ENCODE measurements at places on chromosomes 2 and 18.
A peak's percentile ranks its signal among the peaks of the same experiment; 100 is the strongest.

GRCh38 chr2:117470311-117471095 lies 344.0 kb upstream of the DDX18 start:
- no peak for DNase-seq

DNA sequence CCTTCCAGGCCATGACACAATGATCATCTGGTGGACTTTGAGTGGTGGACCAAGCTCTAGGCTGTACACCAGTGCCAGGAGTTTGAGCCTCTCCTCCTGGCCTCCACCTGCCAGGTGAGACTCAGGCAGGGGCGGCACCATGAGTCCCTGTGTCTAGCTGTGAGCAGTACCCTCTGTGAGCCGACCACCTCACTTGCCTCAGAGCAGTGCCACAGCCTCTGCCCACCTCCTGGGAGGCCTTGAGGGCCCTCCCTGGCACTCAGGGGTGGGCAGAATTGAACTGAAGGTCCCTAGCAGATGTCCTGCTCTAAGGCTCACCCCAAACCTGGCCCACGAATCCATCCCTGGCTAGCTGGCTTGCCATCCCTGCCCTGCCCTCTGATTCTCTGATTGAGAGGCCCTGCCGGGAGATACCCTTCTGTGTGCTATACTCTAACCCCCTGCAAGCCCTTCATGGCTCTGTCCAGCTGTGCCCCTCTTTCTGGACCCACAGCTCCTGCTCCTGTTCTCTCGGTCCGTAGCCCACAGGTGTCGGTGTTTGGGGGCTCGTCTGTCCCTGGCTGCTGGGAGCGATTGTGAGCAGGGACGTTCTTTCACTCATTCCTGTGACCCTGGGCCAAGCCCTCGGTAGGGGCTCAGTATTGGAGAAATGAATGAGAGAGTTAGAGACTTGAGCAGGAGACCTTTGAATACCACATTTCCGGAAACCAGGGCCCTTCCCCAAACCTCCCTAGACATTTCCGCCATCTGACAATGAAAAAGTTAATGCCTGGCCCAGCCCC lies 70.0 kb downstream of the INHBB start:
- DNase-seq: no peak

- no peak for DNase-seq
Observed at GRCh38 chr2:175687465-175687864, 314.6 kb downstream of the LNPK start.

DNA sequence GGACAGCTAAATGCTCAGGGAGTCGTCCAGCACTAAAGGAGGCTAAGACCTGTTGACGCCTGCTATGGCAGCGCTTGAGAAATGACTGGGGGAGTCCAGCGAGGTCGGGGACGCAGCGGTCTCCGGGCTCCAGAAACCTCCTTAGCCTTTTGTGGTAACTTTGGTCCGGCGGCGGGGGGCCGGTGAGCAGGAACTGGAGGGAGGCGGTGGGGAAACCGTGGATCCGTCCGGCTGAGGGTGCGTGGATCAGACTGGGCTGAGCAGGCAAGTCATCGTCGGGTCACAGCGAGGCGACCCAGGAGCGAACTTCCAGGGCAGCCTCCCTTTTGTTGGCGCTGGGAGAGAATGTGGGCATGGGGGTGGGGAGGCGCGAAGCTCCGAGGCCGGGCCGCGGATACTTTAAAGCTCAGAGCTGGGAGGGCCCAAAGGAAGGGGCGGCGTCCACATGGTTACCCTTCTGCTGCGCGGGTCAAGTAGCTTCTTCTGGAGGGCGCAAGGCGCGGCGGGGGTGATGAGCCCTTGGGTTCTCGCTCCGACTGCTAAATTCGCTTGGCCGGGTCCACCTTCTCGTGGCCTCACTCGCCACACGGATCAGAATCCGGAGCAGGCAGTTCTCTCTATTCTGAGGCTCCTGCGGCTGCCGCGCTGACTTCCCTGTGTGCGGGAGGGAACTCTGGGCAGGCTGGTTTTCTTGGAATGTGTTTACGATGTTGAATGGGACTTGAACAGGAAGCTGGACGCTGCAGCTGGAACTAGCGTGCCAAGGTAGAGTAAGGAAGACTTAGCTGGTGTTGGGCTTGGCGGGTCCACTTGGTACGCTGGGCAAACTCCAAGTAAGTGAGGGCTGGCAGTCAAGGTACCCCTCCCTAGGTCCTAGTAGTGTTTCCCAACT lies 920 bp downstream of the GULP1 start:
- DNase-seq: peak; percentile 79

GRCh38 chr2:8080063-8080462 lies 601.8 kb upstream of the ID2 start:
- DNase-seq: no peak

- no peak for DNase-seq
Observed at GRCh38 chr18:10559553-10560451, 34.0 kb downstream of the NAPG start.

DNA sequence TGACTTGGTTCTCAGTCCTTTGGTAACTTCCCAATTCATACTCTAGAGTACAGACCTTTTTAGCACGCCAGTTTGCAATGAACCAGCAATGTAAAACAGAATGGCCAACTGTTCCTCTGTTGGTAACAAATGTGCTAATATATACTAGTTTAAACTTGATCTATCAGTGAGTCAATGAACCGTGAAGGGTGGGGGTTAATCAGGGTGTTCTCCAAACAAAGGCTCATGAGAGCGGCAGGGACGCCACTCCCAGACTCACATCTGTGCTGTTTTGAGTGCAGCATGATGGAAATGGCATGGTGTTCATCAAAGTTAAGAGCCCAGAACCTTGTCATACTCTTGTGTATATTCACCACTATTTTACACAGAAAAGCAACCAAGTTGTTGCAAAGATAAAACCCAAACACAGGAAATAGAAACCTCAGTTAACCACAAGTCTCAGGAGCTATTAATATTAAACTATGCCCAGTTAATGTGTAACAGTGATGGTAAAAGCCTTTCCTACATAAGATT lies 70.3 kb downstream of the CERKL start:
- no peak for DNase-seq

- no peak for DNase-seq
Observed at GRCh38 chr2:205288686-205289085, 393.6 kb upstream of the NRP2 start.

GRCh38 chr18:41263956-41264355 lies 691.1 kb upstream of the PIK3C3 start:
- DNase-seq: no peak

GRCh38 chr2:236089271-236090026 lies 78.7 kb downstream of the GBX2 start:
- DNase-seq: peak; percentile 63

- DNase-seq: peak; percentile 25
Observed at GRCh38 chr2:171706152-171706803, 19.0 kb downstream of the DYNC1I2 start.

DNA sequence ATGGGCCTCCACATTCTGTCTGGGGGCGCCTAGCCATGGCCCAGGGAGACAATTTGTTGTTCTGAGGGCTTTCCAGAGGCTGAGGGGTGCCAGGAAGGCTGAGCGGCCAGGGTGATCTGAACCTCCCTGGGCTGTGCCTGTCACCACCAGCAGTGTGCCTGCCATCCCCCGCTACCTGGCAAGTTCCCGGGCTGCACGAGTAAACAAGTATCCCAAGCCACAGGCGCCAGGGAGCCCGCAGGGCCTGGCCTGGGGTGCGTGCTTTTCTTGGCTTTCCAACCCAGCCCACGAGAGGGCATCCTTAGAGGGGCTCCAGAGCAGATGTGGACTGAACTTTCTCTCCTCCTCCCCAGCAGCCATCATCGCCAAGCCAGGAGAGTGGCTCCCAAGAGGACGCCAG lies 35.1 kb upstream of the B3GNT7 start:
- no peak for DNase-seq

GRCh38 chr2:161204846-161205245 lies 44.6 kb downstream of the TANK start:
- DNase-seq: no peak

- DNase-seq: no peak
Observed at GRCh38 chr18:27558388-27559155, 373.5 kb upstream of the CHST9 start.

DNA sequence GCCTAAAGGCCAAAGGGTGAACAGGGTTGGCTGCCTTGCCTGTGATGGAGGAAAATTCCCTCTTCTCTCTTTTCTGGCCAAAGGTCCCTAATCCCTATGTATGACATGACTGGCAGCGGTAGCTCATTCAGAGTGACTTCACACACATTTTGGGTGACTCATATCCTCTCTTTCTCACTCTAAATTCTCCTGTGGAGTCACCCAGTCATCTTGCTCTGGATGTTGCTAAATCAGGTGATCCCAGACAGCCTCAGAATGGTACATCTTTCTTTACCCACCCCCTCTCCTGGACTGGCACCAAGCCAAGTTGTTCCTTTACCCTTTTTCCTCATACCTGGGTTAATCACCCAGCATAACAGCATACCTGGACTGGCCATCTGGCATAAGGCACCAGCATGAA lies 77.2 kb downstream of the NEURL3 start:
- peak; percentile 78 for DNase-seq

DNA sequence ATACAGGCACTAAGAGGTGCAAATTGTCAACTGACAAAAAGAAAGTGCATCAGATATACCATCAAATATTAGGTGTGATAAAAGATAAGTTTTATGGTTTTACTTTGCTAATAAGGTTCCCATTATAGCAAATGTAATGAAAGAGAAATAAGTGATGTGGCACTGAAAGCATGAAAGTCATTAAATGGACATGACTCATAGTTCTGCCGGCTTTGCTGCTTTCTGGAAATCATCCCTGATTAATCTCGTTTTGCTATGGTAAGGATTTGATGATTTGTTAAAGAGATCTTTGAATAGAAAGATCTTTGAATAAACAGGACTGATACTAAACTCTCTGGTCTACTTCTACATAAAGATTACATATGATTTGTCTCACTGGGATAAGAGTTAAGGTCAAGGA lies 72.7 kb downstream of the CLIP4 start:
- DNase-seq: peak; percentile 59

GRCh38 chr2:10336283-10336682 lies 33.6 kb downstream of the HPCAL1 start:
- no peak for DNase-seq

GRCh38 chr2:196987649-196988364 lies 61.3 kb upstream of the PGAP1 start:
- DNase-seq: peak; percentile 96

GRCh38 chr2:238560234-238560633 lies 133.5 kb downstream of the ASB1 start:
- no peak for DNase-seq

DNA sequence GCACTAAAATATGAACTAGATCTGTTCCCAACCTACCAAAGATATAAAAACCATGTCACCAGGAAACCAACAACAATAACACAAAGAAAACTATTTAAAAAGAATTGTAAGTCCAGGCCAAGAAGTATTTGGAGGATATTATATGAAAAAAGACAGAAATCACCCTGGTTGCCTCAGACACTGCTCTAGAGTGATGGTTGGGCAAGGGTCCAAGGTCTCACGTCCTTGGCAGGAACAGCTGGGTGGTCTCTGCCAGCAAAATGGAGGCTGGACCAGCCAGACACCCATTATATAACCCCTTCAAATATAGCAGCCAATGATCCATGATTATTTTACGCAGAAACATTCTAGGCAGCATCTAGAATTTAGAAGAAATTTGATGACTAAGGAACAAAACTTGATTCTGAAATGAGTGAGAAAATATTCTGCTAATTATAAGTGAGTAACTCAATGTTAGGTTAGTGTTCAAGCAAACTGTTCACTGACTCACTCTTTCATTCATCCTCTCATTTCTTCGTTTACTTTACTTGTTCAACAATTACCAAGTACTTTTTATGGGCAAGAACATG lies 35.4 kb downstream of the MRPL35 start:
- no peak for DNase-seq

DNA sequence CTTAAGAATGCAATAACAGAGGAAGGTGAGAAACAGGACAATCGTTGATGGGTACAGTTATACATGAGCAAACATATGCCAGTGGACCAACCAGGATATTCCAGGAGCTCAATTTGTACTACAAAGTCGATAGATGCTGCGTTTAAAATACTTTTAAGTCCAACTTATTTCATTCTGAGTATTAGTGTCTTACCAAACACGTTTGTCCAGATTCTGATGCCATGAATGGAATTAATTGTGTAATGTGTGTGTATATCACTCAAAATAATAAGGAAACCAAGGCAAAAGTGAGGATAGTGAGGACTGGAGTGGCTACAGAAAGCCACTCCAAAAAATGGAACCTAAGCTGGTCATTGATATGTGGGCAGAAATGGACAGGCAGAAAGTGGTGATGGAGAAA lies 332.6 kb downstream of the RIT2 start:
- no peak for DNase-seq

- peak; percentile 96 for DNase-seq
Observed at GRCh38 chr2:30664761-30665358, 142.4 kb downstream of the CAPN13 start.

- no peak for DNase-seq
Observed at GRCh38 chr2:184215745-184216144, 382.6 kb upstream of the ZNF804A start.

DNA sequence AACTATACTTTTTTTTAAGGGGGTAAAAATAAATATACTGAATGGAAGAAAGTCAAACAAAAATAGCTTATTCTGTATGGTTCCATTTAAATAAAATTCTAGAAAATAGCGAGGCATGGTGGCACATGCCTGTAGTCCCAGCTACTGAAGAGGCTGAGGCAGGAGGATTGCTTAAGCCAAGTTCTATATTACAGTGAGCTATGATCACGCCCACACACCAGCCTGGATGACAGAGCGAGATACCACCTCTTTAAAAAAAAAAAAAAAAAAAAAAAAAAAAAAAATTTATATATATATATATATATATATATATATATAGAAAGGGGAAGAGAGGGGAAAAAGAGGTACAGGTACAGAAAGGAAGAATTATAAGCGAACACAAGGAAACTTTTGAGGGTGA lies 77.7 kb downstream of the MEMO1 start:
- no peak for DNase-seq

DNA sequence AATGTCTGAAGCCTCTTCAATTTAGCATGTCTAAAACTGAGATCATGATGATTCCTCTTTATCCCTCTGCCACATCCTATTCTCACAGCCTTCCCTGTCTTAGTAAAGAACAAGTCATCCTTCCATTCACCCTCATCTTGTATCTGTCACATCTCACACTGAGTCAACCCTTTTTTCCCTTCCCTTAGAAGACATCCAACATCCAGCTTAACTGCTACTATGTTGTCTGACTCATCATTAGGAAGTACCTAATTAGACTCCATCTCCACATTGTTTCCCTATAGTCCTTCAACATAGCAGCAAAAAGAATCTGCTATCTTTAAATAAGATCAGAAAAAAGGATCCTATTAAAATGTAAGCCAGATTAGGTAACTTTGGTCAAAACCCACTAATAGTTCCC lies 85.2 kb upstream of the GRB14 start:
- DNase-seq: peak; percentile 83

GRCh38 chr2:135349941-135350340 lies 181.1 kb downstream of the ZRANB3 start:
- DNase-seq: peak; percentile 61

DNA sequence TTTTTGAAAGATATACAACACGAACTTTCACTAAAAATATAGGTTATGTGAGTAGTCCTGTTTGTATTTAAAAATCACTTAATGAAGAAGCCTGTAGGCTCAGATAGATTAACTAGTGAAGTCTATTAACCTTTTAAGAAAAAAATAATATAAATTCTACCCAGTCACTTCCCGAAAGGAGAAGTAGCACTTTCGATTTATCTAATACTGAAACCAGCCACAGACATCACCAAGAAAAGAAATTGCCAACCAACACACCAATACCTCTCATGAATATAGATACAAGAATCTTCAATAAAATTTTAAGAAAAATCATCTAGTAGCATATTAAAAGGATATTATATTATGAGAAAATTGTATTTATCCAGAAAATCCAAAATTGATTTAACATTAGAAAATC lies 160.5 kb downstream of the GALNT13 start:
- DNase-seq: no peak

All from fibroblast of upper back skin (primary cell).